ENCODE measurements at places on chromosomes 4 and X.

- DNase-seq, result peak; percentile 30
Observed at GRCh38 chr4:123415977-123416376, 19.4 kb downstream of the SPRY1 start.

- no peak for DNase-seq
Observed at GRCh38 chr4:153291562-153291961, 52.9 kb upstream of the MND1 start.

DNA sequence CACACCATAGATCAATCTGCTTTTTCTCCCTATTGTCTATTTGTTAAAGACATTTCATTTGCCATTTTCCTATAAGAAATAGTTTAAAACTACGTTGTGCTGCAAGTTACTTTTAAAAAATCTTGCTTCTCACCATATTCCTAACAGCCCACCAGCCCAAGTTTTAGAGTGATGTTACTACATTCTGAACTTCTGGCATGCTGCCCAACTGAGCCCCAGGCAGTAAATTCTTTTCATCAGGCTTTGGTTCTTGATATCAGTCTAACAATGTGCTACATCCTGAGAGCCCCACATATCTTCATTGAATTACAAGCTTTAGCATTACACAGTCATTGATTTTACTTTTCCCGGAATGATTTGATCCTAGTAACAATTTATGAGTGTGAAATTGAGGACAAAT is 283.8 kb upstream of the IL1RAPL1 start:
- no peak for DNase-seq

DNA sequence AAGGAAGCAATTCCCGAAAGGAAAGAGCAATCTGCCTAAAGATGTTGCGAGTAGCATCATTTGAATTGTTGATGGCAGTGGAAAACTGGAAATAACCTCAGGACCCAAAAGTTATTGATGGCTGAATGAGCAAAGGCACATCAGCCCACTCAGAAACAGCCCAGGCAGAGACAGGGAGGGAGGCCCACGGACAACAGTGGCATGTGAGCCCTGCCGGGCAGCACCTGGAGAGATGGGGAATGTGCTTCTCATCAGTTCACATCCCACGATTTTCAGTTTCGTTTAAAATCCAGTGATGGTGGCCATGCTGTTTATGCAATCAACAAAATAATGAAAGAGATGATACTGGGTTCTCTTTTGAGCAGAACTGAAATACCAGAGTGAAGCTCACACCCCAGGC is 80.0 kb downstream of the JAKMIP1 start:
- DNase-seq, result no peak

DNA sequence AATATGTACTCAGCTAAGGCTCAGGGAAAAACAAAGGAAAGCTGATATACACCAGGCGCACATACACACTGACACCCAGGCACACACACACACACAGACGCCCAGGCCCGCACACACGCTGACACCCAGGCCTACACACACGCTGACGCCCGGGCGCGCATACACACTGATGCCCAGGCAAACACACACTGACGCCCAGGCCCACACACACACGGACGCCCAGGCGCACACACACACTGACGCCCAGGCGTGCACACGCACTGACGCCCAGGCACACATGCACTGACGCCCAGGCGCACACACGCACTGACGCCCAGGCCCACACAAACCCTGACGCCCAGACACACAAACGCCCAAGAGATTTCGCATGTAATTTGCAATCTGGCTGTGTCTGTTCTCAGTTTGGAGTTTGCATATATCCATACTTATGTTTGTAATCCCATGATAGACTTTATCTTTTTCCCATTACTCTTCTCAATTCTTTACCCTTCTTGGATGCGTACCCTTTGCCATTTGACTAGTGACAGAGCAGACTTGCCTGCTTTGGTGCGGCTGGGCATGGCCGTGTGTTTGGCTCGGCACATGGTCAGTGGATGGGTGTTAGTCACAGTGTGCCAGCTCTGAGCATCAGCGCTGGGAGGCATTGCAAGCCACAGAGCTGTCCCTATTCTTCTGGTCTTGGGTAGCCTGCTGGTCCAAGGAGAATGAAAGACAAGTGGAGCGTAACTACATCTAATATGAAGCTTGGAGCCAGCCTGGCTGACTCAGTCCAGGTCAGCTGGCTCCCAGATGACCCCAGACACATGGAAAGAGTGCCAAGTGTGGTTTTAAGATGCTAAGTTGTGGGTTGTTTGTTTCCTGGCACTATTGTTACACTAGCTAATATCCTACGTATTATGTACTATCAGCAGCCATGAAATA is 632.4 kb upstream of the ZFP42 start:
- no peak for DNase-seq

DNA sequence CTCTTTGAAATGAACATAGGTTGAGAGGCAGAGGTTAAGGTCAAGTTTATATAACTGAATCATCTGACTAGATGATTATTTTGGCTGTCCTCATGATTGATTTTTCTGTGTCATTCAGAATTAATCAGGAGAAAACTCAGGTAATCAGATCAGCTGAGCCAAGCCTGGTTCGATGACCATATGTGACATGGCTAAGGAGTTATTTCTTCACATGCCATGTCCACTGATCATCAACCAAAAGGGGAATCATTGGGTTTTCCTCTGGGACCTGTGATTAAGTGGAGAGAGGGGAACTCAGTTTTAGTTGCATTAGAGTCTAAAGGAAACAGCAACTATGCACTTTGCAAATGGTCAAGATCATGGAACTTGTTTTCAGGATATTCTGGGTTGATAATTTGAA is 20.3 kb upstream of the PACRGL start:
- no peak for DNase-seq

DNA sequence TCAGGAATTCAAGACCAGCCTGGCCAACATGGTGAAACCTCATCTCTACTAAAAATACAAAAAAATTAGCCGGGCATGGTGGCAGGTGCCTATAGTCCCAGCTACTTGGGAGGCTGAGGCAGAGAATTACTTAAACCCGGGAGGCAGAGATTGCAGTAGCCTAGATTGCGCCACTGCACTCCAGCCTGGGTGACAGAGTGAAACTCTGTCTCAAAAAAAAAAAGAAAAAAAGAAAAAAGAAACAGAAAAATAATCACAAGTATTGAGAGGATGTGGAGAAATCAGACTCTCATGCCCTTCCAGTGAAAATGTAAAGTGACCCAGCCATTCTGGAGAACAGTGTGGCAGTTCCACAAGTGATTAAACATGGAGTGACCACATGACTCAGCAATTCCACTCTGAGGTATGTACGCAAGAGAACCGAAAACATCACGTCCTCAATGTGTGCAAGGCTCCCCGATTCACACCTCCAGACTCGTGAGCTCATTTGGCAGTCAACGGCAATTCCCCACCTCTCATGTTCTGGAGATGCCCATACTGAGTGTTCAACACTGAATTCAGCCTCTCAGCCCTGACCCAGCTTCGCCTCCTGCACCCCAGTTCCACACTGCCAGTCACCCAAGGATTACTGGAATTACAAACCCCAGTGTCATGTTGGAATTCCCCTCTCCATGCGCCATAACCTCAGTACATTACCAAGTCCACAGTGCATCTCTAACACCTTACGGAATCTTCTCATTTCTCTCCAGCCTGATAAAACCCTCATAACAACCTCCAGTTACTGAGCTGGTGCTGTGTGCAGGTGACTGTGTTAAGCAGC is 21.1 kb downstream of the ACOX3 start:
- peak; percentile 56 for DNase-seq

GRCh38 chrX:291411-291901 is 10.3 kb downstream of the PLCXD1 start:
- DNase-seq, result no peak

DNA sequence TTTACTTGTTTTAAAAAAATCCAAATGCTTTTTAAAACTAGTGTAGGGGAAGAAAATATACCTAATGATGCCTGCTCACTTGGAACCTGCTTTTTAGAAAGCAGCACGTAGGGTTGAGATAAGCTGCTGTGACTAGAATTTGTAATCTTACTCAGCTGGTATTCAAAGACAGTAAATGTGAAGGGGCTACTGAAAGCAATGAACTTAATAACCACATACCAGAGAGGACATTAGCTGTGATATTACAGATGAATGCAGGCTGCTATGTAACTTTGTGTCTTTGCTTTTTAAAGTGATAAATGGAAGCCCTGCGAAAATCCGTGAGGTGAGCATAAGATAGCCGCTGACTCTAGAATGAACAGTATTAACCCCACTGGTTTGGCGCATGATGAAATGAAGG is 124.1 kb downstream of the TRIML1 start:
- no peak for DNase-seq

- no peak for DNase-seq
Observed at GRCh38 chrX:152824841-152825374, 5.6 kb downstream of the CETN2 start.

- DNase-seq, result no peak
Observed at GRCh38 chr4:165364452-165365080, 14.2 kb upstream of the CPE start.

DNA sequence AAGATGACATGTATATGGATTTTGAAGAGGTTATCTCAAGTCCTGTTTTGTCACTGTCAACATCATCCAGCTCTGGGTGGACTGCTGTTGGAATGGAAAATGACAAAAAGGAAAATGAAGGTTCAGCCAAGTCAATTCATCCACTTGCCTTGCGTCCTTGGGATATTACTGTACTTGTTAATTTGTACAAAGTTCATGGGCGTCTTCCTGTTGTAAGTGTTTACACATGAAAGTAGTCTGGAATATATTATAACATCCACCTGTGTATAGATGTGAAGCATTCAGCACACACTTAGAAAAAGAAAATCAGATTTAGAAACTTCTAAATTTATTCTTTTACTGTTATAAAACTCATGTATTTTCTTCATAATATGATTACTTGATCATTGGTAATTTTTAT is 67.2 kb downstream of the BLTP1 start:
- no peak for DNase-seq

GRCh38 chr4:73704314-73705055 is 35.9 kb upstream of the CXCL8 start:
- DNase-seq, result no peak

- DNase-seq, result no peak
Observed at GRCh38 chr4:6913350-6913905, 3.8 kb downstream of the TBC1D14 start.

- DNase-seq, result no peak
Observed at GRCh38 chr4:188781655-188782054, 642.4 kb downstream of the TRIML1 start.

DNA sequence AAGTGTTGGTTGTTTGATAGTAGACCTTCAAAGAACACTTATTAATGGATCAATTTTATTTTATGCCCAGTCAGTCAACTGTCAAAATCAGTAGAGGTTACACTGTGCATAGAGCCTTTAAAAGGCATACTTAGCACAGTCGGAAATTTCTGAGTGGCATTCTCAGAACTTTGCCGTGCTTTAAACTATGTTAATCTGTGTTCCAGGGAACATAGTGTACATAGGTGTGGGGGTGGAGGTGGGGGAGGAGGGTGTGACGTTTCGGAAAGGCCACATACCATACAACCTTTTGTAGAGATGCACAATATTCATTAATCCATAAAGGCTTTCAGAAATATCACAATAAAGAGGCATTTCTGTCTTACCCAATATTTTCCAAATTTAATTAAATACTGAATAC is 75.8 kb downstream of the RS1 start:
- no peak for DNase-seq

DNA sequence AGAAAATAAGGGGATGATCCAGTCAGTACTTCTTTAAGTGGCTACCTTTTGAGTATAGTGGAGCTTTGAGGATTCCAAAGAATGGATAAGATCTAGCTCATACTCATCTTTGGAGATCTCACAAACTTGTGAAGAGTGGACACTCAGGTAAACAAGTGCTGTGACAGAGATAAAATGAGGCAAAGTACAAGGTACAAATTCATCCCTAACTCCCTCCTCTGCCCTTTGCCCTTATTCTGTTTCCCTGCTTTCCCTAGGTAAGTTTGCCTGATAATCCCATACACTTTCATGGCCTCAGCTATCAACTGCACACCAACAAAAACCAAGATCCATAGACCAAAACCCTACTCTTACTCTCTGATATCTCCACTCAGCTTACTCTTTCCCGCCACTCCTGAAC is 16.4 kb upstream of the CPEB2 start:
- DNase-seq, result no peak

- no peak for DNase-seq
Observed at GRCh38 chr4:9931146-9931545, 90.2 kb downstream of the SLC2A9 start.

GRCh38 chr4:115121351-115122043 is 8.1 kb upstream of the NDST4 start:
- no peak for DNase-seq

DNA sequence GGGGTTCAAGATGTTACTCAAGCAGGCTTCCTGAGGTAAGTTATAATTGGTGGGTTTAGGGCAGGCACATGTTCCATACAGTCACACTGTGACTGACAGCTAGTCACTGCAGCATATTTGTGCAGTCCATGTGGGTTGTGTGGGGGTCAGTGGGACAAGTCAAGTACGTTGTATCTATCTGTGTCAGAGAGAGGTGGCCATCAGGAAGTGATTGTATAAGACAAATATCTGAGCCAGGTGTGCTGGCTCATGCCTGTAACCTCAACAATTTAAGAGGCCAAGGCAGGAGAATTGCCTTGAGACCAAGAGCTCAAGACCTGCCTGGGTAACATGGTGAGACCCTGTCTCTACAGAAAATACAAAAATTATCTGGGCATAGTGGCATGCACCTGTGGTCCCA is 509.3 kb downstream of the CENPC start:
- DNase-seq, result no peak

DNA sequence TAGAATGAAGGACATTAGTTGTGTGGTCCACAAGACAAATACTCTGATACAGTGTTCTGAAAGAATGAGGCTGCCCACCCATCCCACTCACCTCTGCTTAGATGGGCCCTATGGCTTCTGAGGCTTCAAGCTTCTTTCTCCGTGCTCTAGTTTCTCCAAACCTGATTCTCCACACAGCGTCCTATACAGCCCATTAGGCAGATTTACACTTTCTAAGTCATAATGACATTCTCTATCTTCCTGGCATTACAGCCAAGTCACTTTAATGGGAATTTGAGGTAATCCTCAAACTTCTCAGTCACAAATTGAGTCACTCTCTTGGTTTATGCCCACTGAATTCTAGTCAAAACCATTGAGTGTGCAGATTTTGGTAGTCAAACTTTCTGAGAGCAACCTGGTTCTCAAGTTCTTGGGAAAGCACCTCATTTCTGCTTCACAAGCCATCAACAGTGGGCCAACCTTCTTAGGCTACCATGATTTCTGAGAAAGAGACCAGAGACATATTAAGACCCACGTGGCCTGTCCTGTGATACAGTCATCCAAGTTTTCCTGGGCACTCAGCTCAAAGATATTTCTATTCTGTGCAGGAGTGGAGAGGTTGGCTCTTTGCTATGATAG is 6.2 kb upstream of the SETD7 start:
- no peak for DNase-seq

DNA sequence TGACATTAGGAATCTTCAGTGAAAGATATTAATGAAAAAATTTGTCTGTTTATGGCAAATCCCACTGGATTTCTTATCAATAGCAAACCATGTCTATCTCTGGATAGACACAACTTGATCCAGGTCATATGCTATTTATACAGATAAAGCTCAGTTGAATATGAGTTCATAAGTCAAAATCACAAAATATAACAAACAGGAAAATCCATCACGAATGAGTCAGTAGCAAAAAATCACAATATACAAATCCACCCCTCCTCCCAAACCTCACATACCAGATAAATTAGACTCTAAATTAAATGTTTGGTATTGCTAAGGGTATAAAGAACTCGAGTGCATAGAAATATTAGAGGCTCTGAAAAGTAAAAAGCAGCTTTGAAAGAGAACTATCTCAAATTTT is 420.5 kb downstream of the TLL1 start:
- no peak for DNase-seq

- no peak for DNase-seq
Observed at GRCh38 chr4:102693262-102693850, 67.4 kb downstream of the MANBA start.

All from activated CD4-positive, alpha-beta T cell treated with anti-CD3 and anti-CD28 coated beads, Interleukin-2, amount 50 U/mL, for 24 hours (primary cell).